Spinal cord (tissue), 10 donors: ENCODE measurements at places on chromosomes 5 and 9. TPM values are rescaled to one million over a fixed set of nuclear protein-coding genes. Genes with fewer than 3 reads are reported as not detected.

The CKMT2 gene
- 3.6 TPM for total RNA-seq

The TTC23L gene
- total RNA-seq: 4.1 TPM

The ALDH7A1 gene
- 64.5 TPM for total RNA-seq

The RBM22 gene
- total RNA-seq: 45.2 TPM

The ROR2 gene
- total RNA-seq: 20.6 TPM

The SCGB3A2 gene
- total RNA-seq: not detected

The IFNK gene
- total RNA-seq: not detected

The ESM1 gene
- 3.9 TPM for total RNA-seq

The SLC6A19 gene
- 0.06 TPM for total RNA-seq

The ITK gene
- 0.06 TPM for total RNA-seq

The RORB gene
- 18.9 TPM for total RNA-seq

The B4GALT7 gene
- 32.3 TPM for total RNA-seq

The FGD3 gene
- 6.3 TPM for total RNA-seq

The DOK3 gene
- 5.6 TPM for total RNA-seq

The NTRK2 gene
- total RNA-seq: 185 TPM

The IFNA2 gene
- not detected for total RNA-seq

The SLC46A2 gene
- total RNA-seq: 0.30 TPM

The TRPM6 gene
- total RNA-seq: 1.9 TPM

The C5orf46 gene
- total RNA-seq: not detected

The EDIL3 gene
- total RNA-seq: 70.2 TPM

The TLE4 gene
- 33.4 TPM for total RNA-seq

The SLC23A1 gene
- total RNA-seq: 0.40 TPM
